ENCODE measurements at places on chromosomes 4 and X.

- no peak for DNase-seq
Measured at GRCh38 chr4:94400191-94400590, 51.6 kb upstream of the PDLIM5 start.

GRCh38 chr4:828641-829271, 2.8 kb upstream of the CPLX1 start:
- DNase-seq: no peak

DNA sequence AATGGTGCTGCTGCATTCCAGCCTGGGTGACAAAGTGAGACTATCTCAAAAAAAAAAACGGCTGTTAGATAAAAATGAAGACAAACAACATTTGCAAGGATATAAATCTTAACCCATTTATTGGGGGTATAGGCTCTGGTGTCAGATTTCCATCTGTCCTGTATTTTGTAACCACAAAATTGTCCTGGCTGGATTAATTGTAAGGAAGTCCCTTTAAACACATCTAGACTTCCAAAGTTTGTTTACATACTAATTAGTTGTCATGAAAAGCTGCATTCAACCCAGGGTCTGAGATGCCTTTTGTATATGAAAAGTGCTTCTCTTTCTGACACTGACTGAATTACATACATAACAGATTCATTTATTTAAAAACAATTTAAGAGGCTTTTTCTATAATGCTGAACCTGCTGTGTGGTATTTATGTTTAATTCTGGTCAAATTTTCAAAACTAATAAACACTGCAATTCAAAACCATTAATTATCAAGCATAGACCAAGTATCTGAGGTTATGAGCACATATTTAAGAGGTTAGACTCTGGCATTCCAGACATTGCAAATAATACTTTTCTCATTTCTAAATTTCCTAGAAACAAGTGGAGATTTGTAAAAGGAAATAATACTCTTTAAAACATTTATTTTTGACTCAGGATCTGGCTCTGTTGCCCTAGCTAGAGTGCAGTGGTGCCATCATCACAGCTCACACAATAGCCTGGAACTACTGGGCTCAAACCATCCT, 17.5 kb upstream of the UGDH start:
- no peak for DNase-seq

GRCh38 chr4:123731035-123731434, 334.4 kb downstream of the SPRY1 start:
- no peak for DNase-seq

DNA sequence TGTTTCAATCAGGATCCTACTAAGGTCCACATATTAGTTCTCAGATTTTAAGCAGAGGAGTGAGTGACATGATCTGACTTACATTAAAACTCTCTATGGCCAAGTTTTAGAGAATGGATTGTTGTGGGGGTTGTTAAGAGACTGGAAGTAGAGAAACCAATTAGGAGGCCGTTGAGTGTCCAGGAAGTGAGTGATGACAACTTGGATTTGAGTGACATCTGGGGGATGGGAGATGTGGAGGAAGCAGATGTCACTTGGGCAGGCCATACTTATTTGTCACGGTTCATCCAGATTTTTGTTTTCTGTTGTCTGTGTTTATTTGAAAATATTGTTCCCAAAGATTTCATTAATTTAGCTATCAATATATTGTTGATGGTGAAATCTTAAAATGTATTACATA, 28.3 kb downstream of the ADD1 start:
- no peak for DNase-seq

GRCh38 chrX:38220024-38220414, 652 bp downstream of the SRPX start:
- DNase-seq: no peak

GRCh38 chrX:130347321-130347720, 7.6 kb downstream of the SLC25A14 start:
- no peak for DNase-seq

DNA sequence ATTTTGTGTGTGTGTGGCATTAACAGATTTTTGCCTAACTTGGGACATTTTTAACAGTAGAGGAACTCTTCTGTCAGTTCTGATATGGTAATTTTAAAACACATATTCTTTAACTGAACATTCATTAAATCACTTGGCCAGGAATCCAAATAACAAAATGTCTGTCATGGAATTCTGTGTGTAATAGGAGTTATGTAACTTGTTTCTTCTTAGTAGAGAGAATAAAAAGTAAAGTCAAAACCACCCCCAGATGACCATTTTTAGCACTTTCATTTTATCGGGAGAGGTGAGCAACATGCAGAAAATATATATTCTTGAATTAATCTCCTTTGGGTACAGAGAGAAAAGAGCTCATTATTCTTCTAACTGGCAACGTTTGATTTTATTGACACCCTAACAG, 1740.3 kb downstream of the STIM2 start:
- no peak for DNase-seq

DNA sequence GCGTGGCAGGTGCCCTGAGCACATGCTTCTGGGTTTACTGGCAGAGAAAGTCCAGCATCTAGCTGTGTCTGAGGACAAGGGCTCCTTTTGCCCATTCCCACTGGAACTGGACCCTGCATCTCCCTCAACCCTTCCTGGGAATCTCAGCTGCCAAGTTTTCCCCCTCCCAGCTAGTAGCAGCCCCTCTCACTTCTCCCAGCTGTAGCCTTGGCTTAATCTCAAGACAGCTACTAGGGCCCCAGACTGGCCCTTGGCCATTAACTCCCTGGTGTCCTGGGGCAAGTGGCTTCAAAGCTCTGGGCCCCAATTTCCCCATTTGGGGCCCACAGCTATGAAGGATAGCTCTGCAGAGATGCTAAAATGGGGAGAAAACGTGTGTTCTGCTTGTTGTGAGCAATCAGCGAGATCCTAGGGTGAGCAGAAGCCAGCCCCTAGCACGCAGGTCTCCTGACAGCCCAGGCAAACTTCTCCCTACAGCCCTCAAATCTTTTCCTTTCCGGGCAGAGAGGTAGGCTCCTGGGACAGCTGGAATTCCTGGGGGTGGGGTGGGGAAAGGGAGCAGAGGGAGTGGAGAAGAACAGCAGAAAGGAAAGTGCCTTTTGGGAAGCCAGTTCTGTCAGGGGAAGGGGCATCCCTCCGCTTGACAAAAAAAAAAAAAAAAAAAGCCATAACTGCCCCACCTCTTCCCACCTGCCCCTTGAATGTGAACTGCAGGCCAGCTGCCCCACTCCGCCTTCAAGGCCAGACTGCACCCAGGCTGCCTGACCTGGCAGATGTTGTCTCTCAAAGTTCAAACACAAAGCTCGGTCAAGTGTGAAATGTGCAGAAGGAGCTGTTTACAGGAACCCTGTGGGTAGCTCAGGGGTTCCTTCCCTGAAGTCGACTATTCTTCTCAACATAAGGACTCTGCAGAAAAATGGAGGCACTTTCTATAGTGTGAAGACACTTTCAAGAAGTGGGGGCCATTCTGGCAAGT, 16.6 kb downstream of the FGD1 start:
- no peak for DNase-seq

DNA sequence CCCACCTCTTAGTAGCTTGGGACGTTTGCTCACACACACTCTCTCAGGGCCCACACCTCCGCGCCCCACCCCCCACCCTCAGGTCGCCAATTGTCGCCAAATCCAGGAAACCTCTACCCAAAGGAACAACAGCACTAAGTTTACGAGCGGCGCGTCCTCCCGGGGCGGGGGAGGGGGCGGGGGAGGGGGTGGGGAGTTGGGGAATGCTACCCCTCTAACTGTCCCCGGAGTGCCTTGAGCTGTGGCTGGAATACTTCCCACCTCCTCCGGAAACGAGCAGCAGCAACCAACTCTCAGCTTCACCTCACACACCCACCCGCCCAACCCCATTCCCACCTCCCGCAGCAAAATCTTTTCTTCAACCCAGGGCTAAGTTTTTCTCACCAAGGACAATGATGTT, 135.6 kb upstream of the ZIC3 start:
- DNase-seq: no peak

DNA sequence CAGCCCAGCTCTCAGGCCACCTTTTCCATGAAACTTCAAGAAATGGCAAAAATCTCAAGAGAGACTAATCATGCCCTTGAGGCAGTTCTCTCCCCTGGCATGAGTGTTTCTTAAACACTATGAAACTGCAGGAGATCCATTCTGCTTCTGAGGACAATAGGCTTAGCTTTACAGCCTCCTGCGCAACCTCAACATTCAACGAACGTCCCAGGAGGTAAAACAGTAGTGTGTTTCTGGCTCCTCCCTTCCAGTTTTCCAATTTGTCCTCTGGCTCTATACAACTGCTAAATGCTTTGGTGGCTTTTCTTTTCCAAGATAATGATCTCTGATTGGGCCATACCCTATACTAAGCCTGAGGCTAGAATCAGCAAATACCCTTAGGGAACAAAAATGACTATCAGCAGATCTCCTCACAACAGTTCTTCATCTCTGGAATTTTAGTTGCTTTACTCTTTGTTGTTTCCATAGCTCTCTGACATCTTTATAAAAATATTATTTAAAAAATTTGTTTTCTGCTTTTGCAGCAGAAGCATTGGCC, 87.0 kb upstream of the FAT1 start:
- no peak for DNase-seq

- no peak for DNase-seq
Measured at GRCh38 chr4:169051761-169052593, 41.9 kb upstream of the CBR4 start.

- no peak for DNase-seq
Measured at GRCh38 chr4:169956091-169956843, 69.9 kb downstream of the MFAP3L start.

GRCh38 chrX:72621163-72621562, 48.5 kb upstream of the HDAC8 start:
- no peak for DNase-seq

DNA sequence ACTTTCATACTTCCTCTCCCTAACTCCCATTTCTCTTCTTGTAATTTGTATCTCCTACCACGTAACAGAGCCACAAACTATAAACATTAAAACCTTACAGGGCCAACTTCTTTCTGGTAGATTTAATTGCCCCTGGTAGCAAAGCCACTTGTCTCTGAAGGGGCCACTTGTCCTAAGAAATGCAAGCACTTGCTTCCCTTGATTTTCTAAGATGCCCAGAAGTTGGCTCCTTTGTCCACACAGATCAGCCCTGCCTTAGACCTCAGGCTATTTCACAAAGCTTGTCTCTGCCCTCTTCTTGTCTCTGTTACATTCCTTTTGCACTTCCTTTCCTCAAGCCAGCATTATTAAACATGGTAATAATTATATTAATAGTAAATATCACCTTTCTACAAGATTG, 80.6 kb upstream of the CXXC4 start:
- DNase-seq: no peak

- no peak for DNase-seq
Measured at GRCh38 chr4:188254211-188254610, 115.0 kb downstream of the TRIML1 start.

GRCh38 chrX:120286733-120287512, 24.3 kb downstream of the TMEM255A start:
- DNase-seq: no peak

- DNase-seq: no peak
Measured at GRCh38 chr4:721261-722168, 15.9 kb downstream of the PCGF3 start.

GRCh38 chr4:132299841-132300240, 849.3 kb upstream of the PCDH10 start:
- DNase-seq: no peak

GRCh38 chr4:167826281-167826680, 266.1 kb upstream of the ANXA10 start:
- DNase-seq: no peak

- DNase-seq: no peak
Measured at GRCh38 chrX:78283511-78283910, 43.9 kb downstream of the CYSLTR1 start.

GRCh38 chr4:20284990-20285389, 33.3 kb downstream of the SLIT2 start:
- no peak for DNase-seq

DNA sequence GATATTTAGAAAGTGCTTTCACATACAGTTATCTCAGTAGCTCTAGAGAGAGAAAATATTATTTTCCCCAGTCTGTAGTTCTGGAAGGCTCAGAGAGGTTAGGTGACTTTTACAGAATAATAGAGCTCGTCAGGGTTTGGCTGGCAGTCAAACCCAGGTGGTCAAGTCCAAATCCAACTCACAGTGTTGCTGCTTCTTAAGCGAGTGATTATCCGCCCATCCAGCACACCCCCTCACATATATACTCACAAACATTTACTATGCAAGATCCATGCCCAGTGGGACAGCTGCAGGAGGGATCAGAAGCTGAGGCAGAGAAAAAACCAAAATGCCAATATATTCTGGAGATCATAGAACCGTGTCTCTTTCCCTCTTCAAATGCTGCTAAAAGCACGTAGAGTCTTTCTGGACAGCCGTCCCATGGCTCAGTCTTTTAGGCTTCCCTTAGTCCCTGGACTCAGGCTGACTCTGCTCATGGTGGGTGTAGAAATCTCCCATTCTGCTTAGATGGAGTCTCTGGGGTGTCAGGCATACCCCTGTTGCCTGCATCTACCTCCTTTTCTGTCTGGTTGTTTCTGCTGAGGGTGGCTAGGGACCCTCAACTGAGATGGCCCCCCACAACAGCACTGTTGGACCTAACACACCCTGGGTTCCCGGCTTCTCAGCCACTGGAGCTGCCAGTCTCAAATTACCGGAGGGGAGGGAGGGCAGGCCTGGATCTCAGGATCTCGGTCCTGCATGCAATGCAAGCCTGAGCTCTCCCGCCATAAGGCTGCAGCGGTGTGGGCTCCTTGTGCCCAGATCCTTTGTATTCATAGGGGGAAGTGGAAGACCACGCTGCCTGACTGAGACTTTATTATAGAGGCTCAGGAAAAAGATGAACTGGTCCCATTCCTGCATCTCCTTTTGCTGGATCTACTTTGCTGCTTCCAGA, at the start of gene CHRNA9:
TSS of gene CHRNA9 (plus strand) at position 743 of the 934 bp plus-strand sequence. CDS start at position 878, 135 bp downstream.
- DNase-seq: no peak

GRCh38 chrX:66008328-66008970, 31.4 kb downstream of the VSIG4 start:
- DNase-seq: no peak

DNA sequence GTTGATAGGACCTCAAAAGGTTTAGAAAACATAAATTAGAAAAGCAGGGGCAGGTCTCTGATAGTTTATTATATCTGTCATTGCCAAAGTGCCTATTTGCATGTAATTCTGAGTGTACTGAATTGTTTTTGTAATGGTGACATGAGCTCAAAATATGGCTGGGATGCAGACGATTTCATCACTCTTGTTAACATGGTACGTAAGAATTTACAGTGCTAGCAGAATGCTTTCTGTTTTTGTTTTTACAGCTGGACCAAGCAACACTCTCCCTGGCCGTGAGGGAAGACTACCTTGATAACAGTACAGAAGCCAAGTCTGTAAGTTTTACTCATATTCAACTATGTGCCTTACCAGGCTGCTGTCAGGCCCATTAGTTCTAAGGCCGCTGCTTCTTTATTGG, 58.1 kb downstream of the PHEX start:
- no peak for DNase-seq

- DNase-seq: no peak
Measured at GRCh38 chr4:87849612-87850011, 16.8 kb downstream of the MEPE start.

GRCh38 chr4:67871867-67872266, 11.9 kb downstream of the TMPRSS11D start:
- no peak for DNase-seq

Data from CD4-positive, alpha-beta memory T cell (primary cell).